DMS153 (cell line): ENCODE measurements at places on chromosomes 3 and 15.

- no peak for DNase-seq
Measured at GRCh38 chr3:23663661-23664186, 142.0 kb upstream of the UBE2E1 start.

- no peak for DNase-seq
Measured at GRCh38 chr3:85567071-85567676, 608.4 kb downstream of the CADM2 start.

DNA sequence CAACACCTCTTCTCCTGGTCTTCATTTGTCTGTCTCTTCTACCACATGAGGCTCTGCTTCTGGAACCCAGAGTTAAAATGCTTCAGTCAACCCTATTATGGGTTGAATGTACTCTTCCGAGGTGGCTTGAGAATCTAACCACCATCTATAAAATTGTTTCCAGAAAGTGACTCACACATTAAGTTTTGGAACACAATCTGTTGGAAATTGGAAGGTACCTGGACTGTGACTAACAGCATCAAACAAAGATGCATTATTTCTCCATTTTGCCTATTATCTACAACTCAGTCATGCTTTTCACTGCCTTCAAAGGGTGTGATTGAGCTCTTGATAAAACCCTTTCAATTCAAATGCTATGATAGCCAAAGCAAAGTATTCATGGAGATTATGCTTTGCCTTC, 499.0 kb upstream of the SEMA6D start:
- no peak for DNase-seq

- DNase-seq: no peak
Measured at GRCh38 chr3:131900891-131901290, 133.9 kb downstream of the CPNE4 start.

GRCh38 chr15:92448370-92448769, 54.7 kb downstream of the ST8SIA2 start:
- no peak for DNase-seq

- no peak for DNase-seq
Measured at GRCh38 chr3:71776538-71776937, 8.4 kb downstream of the PROK2 start.

DNA sequence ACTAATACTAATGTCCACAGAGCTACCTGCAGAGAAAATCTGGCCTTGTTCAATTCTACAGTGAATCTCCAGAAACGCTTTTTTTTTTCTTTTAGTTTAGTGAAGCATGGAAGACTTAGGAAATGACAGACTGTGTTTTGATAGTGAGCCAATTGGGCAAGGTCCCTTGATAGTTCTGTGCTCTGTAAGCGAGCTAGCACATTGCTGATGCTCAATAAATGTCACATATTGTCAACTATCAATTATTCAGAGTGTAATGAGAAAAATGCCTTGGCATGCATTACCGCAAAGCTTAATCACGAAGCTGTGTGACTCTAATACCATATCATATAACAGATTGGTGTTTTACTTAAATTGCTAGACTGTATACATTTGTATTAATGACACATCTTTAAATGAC, 5.2 kb upstream of the C3orf85 start:
- no peak for DNase-seq

DNA sequence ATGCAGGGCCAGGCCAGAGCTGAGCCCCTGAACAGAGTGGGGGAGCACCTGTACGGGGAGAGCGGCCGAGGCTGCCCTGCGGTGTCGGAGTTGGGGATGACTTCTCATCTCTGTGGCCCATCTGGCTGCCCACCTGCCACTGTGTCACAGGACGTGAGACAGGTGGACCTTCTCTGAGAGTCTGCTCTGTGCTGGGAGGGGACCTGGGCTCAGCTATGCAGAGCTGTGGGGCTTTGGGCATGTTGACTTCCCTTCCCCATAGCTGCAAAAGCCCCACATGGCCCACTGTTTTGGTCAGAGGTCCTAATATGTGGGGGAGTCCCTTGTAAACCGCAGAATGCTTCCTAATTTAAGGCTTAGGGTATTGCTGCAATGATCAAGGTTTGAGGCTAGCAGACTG, 68.0 kb upstream of the TRPM1 start:
- DNase-seq: no peak

- no peak for DNase-seq
Measured at GRCh38 chr3:45123030-45123429, 23.1 kb downstream of the CDCP1 start.

GRCh38 chr3:117618462-117618861, 908.9 kb downstream of the TUSC7 start:
- DNase-seq: no peak

GRCh38 chr3:193827040-193827669, 234.1 kb downstream of the OPA1 start:
- DNase-seq: no peak

GRCh38 chr3:148510116-148510515, 187.6 kb upstream of the AGTR1 start:
- no peak for DNase-seq
